NCI-H2107 (cell line): ENCODE measurements at places on chromosomes 16 and 17.

DNA sequence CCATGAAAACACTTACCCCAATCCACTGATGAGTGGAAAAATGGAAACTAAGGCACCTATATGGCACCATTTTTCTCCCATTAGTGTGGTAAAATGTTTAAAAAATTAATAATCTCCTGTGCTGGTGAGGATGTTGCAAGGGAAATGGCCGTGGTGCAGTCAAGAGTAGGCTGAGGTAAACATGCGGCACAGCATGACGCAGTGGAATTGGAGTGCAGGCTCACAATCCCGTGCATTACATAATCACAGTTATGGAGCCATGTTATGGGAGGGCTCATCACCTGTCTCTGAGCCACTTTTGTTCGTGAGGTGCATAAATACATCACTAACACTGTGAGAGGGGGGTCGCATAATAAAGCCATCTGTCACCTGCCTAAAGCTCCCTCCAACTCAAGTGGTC lies 164.4 kb upstream of the XYLT1 start:
- DNase-seq: no peak

GRCh38 chr17:3809135-3809534 lies 8.1 kb upstream of the ITGAE start:
- no peak for DNase-seq

- DNase-seq: no peak
Measured at GRCh38 chr16:21523411-21524067, 75.8 kb upstream of the METTL9 start.

DNA sequence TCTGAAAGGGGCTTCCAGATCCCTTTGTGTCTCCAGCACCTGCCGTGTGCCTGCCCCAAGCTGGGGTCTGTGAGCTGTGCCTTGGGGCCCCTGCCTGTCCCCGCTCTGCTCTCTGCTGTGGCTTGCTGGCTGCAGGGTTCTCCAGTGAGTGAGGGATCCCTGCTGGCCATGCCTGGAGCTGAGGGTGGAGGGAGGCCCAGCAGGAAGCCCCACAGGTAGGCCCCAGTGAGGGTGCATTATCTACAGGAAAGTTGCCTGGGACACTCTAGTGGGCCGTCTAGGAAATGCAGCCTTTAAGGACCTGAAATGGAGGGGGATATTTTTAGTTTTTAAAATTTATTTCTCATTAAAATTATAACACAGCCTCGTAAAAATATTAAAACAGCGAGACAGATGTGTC lies 50.9 kb downstream of the JPH3 start:
- no peak for DNase-seq
